ENCODE measurements at places on chromosomes 2 and 18. TPM values are rescaled to one million over a fixed set of nuclear protein-coding genes. Genes with fewer than 3 reads are reported as not detected.

The NCKAP5 gene
- 3.3 TPM for polyA plus RNA-seq

The IL36G gene
- polyA plus RNA-seq: 0.14 TPM

The TLX2 gene
- polyA plus RNA-seq: not detected

The BARD1 gene
- polyA plus RNA-seq: 9.3 TPM

The CYS1 gene
- 14.6 TPM for polyA plus RNA-seq

The VWA3B gene
- polyA plus RNA-seq: 1.6 TPM

The SCN1A gene
- 0.08 TPM for polyA plus RNA-seq

The C2orf15 gene
- 0.37 TPM for polyA plus RNA-seq

The CAPN14 gene
- not detected for polyA plus RNA-seq

The CACNB4 gene
- 3.9 TPM for polyA plus RNA-seq

The EVX2 gene
- polyA plus RNA-seq: not detected

- DNase-seq: peak; percentile 84
Measured at GRCh38 chr2:224072541-224073188, 33.6 kb upstream of the SERPINE2 start.

GRCh38 chr18:13836559-13836958 lies 12.6 kb downstream of the MC5R start:
- DNase-seq: no peak

- no peak for DNase-seq
Measured at GRCh38 chr2:134379722-134380121, 125.8 kb downstream of the MGAT5 start.

- DNase-seq: no peak
Measured at GRCh38 chr2:201270293-201271001, 10.1 kb downstream of the CASP8 start.

DNA sequence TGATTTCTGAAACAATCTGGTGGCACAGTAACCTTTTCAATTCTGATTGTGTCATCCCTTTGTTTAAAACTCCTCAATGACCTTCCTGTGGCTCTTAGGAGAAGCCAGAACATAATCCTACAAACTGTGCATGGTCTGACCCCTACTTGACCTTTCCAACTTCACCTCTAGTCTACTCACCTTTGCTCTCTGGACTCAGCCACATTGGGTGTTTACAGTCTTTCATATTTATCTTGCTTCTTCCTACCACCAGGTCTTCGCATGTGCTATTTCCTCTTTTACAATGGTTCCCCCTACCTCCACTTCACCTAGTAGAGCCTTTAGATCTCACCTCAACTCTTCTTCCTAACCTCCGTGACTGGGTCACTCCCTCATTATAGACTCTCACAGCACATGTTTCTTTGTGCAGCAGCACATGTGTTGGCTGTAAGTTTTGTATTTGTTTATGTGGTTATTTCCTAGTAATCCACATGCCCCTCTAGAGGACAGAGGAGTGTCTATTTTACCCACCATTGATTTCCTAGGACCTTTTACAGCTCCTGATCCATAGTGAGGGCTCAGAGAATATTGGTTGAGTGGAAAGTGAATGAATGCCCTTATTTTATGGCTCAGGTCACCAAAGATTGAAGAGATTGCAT lies 320.8 kb upstream of the MEIS1 start:
- DNase-seq: no peak

DNA sequence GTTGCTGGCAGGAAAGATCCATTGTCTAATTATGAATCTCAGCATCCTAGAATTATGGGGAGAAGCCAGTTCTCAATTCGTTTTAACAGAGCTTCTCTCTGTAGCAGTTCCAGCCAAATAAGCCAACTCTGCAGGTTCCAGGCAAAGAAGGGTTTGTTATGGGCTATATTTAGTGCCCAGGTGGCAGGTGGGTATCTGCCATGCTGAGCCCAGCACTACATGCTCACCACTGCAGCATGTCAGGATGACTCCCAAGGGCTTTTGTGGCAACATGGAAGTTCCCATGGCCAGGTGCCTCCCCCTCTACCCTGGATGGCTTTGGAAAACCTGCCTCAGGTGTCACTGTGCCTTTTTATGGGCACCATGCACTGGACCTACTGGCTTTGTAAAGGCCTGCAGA lies 137.7 kb upstream of the MSH6 start:
- DNase-seq: no peak

- DNase-seq: no peak
Measured at GRCh38 chr2:241066171-241066892, 35.8 kb downstream of the MTERF4 start.

GRCh38 chr2:191350826-191351225 lies 105.6 kb downstream of the MYO1B start:
- no peak for DNase-seq

DNA sequence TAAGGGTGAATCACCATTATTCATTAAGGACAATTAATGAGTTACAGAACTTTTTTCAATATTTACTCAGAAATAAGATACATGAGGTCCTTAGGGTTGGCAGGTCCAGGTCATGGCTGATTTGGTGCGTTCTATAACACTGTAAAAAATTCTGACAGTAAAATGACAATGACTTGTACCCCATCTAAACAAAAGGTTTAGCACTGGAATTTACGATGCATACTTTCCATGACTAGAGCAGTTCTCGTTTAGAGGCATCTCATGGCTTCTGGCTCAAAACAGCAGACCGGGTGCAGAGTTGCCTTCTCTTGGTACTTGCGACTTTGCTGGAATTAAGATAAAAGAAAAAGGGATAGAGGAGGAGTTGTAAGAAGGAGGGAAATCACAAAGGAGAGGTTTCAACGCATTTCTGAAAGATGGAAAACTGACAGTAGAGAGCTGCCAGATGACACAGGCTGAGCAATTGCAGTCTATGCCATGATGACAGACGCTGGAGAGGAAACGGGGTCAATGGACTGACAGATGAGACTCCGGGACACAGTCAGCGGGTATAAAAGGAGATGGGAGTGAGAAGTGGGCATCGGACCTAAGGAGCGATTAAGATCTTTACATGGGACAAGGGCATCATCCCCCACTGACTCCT lies 4.1 kb upstream of the CYS1 start:
- DNase-seq: no peak

GRCh38 chr2:120515759-120516678 lies 170.1 kb downstream of the INHBB start:
- DNase-seq: no peak

DNA sequence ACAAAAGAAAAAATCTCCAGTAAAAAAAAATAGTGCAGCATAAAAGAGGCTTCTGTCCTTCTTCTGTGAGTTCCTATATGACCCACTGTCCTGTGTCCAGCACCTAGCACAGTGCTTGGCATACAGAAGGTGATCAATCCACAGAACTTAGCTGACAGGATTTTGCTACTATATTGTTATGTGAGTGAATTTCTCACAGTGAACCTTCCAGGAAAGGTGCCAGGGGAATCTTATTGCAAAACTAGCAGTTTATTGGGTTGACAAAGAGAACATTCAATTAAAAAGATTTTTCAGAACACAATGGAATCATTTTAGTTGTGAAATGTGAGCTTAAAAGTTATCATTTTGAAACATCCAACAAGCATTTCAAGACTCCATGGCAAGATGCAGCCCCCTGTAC lies 12.4 kb upstream of the TRIB2 start:
- no peak for DNase-seq

DNA sequence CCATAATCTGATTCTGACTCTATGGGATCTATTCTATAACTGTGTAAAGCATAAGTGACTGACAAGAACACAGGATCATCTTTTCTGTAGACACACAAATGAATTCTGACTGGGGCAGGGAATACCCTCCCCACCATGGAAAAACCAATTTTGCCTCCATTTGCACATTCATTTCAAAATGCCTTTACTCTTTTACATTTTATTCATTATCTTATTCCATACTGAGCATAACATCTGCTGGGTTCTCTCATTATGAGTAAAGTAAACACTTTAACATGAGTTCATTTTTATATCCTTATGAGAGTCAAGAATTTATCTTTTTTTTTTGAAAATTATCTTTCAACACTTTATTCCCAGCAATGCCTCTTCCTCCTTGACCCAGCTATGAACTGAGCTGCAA lies 163.5 kb downstream of the RNF152 start:
- no peak for DNase-seq

DNA sequence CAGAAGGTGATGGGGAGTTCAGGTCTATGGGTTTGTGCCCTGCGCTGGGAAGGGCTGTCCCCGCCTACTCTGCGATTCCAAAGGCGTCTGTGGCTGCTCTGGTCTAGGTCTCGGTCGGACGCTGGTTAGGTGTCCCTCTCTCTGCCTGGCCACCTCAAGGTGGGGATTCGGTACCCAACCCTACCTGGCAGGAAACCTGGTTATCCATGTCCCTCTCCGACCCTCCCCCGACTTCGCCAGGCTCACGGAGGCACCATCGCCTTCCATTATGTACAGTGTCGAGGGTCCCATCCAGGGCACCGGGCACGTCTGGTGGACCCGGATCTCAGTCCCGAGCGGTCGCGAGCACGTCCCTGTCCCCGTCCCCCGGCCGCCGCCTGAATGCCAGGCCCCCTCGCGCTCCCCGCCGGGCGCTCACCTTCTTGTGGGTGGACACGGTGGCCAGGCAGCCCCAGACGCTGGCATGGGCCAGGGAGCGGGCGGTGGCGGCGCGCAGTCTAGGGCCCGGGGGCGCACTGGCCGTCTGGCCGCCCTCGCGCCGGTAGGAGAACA lies 628 bp downstream of the CREG2 start:
- no peak for DNase-seq

DNA sequence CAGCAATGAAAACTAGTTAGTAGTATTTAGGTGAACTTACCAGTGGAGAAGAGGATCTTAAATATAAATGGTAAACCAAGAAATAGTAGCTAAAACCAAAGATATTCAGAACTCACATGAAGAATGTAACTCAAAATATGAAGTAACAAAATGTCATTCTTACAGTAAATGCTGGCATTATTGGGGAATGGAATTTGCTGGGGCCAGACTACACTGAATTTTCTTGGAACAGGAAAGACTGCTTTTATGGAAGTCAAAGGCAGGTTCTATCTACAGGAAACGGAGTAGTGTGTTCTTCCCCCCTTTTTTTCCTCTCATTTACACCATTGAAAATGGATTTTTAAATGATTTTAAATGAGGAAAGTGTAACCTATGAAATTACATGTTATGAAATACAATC lies 188.7 kb downstream of the IKZF2 start:
- no peak for DNase-seq

DNA sequence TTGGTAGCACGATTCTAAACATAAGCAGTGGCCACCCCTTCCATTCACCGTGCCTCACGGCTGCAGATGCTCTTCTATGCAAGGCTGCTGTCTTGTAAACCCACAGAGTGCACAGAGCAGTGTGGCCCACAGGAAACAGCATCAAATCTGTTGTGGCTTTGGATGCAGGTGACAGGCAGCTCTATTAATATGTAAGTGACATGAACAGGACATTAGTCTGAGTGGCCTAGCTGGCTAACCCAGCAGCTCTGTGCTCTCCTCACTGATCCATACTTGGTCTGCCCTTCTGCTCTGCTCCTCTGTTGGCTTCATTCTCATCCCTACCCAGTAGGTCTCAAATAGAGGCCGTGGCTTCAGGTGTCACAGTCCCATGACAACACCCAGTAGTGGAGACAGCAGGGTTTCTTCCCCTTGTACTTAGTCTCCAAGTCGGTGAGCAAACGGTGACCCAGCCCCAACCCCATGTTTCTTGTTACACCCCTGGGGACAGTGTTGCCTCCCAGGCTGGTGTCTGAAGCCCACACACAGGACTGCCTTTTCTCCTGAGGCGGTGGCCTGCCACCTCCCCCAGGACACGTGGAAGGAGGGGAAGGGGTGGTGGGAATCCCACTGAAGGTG lies 5.8 kb downstream of the SH3RF3 start:
- DNase-seq: no peak

GRCh38 chr2:64975232-64975821 lies 13.9 kb upstream of the SLC1A4 start:
- DNase-seq: no peak

- no peak for DNase-seq
Measured at GRCh38 chr2:5230855-5231254, 461.3 kb upstream of the SOX11 start.

DNA sequence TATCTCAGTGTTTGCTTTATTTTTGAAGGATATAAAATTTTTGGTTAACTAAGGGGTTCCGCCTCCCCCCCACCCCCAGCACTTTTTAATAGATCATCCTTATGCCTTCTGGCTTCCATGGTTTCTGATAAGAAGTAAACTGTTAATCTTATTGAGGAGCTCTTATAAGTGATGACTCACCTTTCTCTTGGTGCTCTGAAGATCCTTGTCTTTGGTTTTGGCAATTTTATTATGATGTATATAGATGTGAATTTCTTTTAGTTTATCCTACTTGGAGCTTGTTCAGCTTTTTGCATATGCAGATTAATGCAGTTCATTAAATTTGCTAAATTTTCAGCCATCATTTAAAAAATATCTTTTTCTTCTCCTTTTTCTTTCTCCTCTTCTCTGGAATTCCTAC lies 91.7 kb upstream of the CTAGE1 start:
- no peak for DNase-seq

DNA sequence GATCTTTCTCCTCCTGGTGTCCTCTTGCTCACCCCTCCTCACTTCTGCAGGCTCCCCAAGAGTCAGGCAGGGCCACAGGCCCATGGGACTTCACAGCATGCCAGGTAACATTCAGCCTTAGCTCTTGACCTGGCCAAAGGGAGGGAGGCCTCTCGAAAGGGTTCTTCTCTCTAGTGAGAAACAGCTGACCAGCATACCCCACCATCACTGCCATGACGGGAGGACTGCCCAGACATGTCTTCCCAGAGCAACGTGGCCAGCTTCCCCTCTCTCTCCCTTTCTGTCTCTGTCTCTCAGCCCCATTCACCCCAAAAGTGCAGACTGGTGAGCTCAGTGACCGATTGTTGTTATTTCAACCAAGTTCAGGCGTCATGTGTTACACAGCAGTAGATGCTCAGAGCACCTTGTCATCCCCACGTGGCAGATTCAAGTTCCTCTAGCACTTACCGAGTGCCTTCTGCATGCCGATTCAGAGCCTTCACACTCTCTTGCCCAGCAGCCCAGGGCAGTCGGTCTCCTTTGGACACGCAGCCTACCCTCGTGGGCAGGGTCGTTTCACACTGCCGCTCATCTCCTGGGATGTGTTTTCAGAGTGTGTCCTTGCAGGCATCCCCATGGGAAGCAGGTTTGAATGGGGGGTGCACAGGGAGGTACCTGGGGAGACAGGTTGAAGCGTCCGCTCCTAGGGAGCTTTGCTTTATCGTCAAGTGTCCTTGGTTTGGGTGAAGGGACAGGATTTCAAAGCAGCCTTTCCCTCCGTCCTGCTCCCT lies 259.9 kb downstream of the NDUFA10 start:
- DNase-seq: no peak

- no peak for DNase-seq
Measured at GRCh38 chr2:197079832-197080555, 153.5 kb upstream of the PGAP1 start.

GRCh38 chr18:13496691-13497281 lies 229.6 kb downstream of the FAM210A start:
- no peak for DNase-seq

DNA sequence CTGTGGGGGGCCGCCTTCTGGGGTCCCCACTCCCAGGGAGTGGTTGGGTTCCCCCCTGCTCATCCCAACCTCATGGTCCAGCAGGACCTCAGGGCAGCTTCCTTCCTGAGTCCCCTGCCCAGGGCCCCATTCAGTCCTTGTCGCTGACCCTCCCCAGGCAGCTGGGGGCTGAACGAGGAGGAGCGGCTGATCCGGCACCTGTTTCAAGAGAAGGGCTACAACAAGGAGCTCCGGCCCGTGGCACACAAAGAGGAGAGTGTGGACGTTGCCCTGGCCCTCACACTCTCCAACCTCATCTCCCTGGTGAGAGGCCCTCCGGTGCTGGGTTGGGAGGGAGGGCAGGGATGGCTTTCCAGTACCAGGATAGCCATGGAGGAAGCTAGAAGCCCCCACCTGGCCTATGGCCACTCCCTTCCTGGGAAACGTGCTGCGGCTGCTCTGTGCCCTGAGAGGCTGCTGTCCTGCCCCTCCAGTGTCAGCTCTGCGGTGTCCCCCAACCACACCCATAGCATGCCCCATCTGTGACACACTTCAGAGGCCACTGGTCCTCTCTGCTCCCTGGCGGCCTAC lies 497 bp downstream of the CHRND start:
- no peak for DNase-seq

Data from forelimb muscle (tissue), 1 donor.